ENCODE measurements at places on chromosomes 11 and 22. TPM values are rescaled to one million over a fixed set of nuclear protein-coding genes. Genes with fewer than 3 reads are reported as not detected.

- DNase-seq: no peak
These were observed 34.5 kb upstream of the PAMR1 start for GRCh38 chr11:35559949-35560348.

DNA sequence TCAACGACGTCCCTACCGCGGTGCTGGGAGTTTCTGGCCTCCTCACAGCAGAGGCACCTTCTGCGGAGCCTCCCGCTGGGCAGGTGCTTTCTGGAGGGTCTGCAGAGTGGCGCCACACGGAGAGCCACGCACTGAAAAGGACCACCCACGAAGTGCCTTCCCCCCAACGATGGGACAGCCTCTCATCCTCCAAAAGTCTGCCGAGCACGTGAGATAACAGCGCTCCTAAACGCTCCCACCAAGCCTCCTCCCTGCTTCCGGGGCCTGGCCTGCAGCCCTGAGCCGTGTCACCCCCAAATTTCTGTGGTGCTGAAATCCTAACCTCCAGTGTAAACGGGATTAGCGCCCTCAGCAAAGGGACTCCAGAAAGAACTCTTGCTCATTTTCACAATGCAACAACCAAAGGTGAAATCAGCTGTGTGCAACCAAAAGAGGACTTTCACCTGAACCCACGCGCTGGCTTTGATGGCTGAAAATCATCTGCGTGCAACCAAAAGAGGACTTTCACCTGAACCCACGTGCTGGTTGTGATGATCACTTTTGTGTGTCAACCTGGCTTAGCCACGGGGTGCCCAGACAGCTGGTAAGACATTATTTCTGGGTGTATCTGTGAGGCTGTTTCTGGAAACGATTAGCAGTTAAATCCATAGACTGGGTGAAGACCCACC lies 924.6 kb downstream of the BRD1 start:
- no peak for DNase-seq

DNA sequence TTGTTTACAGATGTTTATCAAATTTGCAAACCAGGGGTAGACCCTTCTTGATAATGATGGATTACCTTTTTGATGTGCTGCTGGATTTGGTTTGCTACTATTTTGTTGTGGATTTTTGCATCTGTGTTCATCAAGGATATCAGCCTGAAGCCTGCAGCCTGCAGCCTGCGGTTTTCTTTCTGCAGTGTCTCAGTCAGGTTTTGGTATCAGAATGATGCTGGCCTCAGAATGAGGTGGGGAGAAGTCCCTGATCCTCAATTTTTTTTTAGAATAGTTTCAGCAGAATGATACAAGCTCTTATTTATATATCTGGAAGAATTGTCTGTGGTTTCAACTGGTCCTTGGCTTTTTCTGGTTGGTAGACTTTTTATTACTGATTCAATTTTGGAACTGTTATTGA lies 19.7 kb upstream of the RAB38 start:
- DNase-seq: no peak

POTEH gene
- not detected for total RNA-seq

- no peak for DNase-seq
These were observed 102.7 kb downstream of the INSC start for GRCh38 chr11:15217416-15217815.

- no peak for DNase-seq
These were observed 74.4 kb upstream of the NTM start for GRCh38 chr11:131295986-131296385.

GRCh38 chr11:132848336-132848735 lies 684.0 kb downstream of the OPCML start:
- no peak for DNase-seq

- DNase-seq: no peak
These were observed 66.4 kb downstream of the CD82 start for GRCh38 chr11:44631831-44632230.

GRCh38 chr11:119320776-119321524 lies 4.0 kb upstream of the MCAM start:
- peak; percentile 77 for DNase-seq

- no peak for DNase-seq
These were observed 808.0 kb downstream of the DLG2 start for GRCh38 chr11:84819128-84819527.

DNA sequence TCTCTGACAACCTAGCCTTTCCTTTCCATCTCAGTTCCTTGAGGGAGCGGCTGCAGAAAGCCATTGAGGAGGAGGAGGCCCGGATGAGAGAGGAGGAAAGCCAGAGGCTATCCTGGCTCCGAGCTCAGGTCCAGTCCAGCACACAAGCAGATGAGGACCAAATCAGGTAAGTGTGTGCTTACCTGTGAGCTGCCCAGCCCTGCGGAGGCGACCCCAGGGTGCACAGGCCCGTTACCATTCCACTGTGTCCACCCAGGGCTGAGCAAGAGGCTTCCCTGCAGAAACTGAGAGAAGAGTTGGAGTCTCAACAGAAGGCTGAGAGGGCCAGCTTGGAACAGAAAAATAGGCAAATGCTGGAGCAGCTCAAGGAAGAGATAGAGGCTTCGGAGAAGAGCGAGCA lies 63.1 kb downstream of the CEP164 start:
- DNase-seq: no peak

PRDX5 gene
- total RNA-seq: 202 TPM

DNA sequence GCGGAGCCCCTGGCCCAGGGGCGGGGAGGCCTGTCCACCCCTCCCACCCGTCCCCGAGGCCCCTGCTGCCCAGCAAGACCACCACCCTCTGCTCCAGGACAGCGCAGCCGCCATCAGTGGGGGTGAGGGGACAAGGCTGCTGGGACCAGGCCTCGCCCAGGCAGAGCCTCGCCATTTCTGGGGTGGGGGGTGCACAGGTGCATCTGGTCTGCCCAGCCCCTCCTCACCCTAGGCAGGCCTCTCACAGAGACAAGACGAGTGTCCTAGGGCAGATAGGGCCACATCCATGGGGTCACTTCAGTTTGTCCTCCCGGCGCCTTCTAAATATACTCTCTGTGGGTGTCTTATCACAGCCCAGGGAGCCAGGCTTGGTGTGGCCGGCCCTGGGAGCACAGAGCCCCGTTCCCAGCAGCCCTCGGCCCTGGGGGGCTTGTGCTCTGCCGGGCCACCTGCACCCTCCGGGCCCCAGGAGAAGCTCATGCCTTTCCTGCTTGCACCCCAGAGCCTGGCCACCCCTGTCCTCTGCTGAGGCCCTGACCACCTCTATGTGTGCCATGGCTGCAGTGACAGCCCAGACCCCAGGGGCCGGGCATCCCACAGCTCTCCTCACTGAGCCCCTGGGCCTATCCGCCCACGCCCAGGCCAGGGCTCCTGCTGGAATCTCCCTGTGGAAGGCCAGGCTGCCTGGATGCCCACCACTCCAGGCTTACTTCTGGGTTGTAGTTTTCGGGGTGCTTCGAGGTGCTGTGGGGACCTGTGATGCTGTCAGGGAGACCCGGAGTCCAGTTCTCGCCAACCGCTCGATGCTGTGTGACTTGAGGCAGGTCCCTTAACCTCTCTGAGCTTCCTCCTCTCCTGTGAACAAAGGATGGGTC lies 70.8 kb downstream of the KCNQ1 start:
- DNase-seq: no peak

GRCh38 chr22:47996446-47996857 lies 1234.0 kb downstream of the TBC1D22A start:
- no peak for DNase-seq

SLC22A12 gene
- not detected for total RNA-seq

XKR3 gene
- not detected for total RNA-seq

DNA sequence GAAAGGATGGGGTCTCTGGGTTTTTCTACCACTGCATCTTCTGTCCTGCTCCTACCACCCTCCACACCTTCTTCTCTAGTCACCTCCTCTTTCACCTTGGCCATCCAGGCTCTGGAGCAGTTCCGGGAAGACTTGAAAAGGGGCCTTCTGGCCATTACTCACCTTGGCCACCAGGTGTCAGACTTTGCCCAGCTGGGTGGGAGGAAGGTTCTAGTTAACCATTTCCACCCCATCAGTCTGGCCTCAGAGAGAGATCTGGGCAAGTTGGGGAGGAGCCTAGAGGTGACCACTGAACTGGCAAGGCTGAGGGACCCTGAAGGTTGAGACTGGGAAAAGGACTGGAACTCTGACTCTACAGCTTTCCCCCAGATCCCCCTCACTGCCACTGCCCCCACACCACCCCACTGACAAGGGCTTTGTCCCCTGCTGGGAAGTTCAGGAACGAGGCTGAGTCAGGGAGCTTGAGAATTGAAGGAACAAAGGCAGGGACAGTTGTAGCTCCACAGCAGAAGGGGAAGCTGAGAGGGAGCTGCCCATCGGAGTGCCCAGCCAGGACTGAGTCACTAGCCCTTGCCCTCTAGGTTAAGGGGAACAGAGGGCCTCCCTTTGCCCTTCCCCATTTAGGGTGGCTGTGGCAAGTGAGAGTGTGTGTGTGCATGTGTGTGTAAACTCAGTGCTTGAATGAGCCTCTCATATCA lies 3.7 kb upstream of the POLD4 start:
- DNase-seq: peak; percentile 94

- DNase-seq: no peak
These were observed 232.0 kb upstream of the TENM4 start for GRCh38 chr11:79672786-79673185.

DNA sequence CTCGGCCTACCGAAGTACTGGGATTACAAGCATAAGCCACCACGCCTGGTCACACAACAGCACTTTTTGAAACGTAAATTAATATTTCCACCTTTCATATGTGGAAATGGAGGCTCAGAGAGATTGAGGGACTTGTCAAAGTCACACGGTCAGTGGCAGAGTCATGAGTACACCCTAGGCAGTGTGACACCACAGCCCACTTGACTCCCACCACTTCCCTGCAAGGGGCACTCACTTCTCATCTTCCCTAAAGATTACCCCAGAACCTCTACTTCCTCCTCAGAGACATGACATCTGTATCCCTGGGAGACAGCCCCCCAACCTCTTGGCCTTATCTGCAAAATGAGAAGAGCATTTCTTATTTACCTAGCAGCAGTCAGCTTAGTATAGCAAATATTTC lies 16.5 kb upstream of the MYOD1 start:
- no peak for DNase-seq

DNA sequence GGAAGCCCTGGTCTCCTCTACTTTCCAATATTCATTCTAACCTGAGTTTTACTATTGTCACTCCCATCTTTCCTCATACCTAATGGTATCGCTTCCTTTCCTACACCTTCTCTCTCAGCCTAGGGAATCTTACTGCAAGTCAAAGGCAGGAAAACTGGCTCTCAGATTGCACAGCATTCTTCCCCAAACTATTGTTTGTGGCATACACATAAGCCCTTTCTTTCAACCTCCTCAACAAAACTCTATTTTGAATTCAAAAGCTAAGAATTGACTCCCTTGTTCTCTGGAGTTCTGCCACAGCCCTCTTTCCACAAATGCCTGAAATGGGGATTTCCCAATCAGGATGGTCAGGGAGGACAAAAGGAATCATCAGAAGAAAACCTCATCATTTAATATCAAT lies 181.5 kb downstream of the FAM76B start:
- peak; percentile 13 for DNase-seq

SYT7 gene
- total RNA-seq: 7.0 TPM
